Activated naive CD4-positive, alpha-beta T cell (primary cell): ENCODE measurements at places on chromosomes 3 and 15.

DNA sequence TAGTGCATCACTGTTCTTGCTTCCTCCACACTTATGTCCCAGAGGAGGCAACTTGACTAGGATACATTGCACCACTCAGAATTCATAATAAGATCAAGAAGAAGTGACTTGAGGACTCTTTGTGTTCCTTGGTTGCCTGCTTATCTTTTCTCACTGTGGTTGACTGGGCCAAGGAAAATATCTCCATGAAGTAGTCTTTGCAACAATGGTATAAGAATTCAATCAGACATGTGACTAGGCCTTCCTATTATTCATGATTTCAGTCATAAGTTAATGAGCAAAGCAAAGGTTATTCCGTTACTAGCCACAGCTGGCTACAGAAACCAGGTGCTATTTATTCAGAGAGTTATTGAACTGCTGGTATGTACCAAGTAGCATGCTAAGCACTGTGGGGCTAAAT lies 359.3 kb downstream of the RORA start:
- DNase-seq: no peak

GRCh38 chr15:68409736-68410370 lies 22.1 kb downstream of the ITGA11 start:
- DNase-seq: no peak

- no peak for DNase-seq
Measured at GRCh38 chr3:59185591-59186369, 136.0 kb upstream of the CFAP20DC start.

DNA sequence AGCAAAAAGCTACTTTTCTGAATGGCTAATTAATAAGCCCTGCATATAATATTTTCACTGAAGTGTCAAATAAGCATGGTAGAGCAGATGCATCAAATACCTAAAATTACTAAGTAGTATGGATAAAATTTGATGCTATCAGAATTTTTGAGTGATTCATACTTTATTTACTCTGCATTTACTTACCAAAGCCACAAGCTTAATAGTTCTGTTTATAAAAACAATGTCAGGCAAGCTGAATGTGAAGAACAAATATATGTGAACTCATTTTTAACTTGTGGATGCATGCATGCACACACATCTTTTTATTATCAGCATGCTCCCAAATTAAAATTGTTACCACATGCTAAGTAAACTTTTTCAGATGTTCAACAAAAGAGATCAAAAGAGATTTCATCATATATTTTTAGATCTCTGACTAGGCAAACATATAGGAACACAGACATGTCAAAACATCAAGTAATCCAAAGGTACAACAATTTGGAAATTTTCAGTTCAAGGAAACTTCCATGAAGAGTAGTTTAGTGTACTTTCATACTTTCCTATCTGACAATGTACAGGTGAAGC lies 969.4 kb downstream of the ROBO1 start:
- DNase-seq: no peak

GRCh38 chr15:89360294-89360971 lies 25.8 kb upstream of the POLG start:
- no peak for DNase-seq

- DNase-seq: no peak
Measured at GRCh38 chr3:159266779-159267178, 464.9 kb downstream of the MFSD1 start.

DNA sequence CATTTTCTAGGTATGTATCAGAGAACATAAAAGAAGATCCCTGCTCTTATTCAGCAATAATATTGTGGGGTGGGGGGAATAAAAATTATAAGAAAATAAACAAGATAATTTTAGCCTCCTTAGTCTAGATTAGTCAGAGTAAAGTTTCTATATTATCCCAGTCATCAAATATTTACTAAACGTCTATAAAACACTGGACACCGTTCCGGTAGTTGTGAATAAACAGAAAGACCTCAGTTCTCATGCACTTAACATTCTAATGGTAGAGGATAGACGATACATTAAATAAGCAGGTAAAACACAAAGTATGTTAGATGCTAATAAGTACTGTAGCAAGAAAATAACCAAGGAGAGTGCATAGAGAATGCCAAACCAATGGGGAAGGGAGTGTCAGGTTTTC lies 425.0 kb downstream of the GBE1 start:
- DNase-seq: no peak

- DNase-seq: no peak
Measured at GRCh38 chr3:16828815-16829214, 55.9 kb upstream of the PLCL2 start.

DNA sequence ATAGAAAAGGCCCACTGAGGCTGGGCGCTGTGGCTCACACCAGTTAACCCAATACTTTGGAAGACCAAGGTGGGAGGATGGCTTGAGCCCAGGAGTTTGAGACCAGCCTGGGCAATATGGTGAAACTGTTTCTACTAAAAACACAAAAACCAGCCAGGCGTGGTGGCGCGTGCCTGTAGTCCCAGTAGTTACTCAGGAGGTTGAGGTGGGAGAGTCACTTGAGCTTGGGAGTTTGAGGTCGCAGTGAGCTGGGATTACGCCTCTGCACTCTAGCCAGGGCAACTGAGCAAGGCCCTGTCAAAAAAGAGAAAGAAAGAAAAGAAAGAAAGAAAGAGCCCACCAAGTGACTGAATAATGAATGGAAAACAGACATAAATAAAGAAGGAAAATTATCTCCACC lies 32.0 kb downstream of the TAMM41 start:
- no peak for DNase-seq

DNA sequence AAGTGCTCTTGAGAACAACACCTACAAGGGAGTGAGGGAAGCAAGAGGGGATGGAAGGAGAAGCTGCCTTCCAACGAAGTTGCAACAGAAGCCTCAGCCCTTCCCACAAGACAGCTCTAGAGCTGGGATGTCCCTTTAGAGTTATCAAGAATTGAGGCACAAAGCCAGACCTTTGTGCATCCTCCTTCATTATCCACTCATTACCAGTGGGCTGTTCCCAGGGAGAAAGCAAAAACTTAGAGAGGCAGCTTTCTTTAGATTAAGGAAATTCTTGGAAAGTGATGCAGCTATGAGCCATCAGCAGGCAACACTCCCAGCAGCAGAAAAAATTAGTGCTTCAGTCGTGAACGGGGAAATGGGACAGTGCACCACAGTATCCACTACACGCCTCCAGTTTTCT lies 10.6 kb upstream of the CD96 start:
- DNase-seq: no peak

GRCh38 chr15:80906159-80906766 lies 83.4 kb downstream of the MESD start:
- no peak for DNase-seq

GRCh38 chr3:16331319-16331883 lies 66.4 kb downstream of the OXNAD1 start:
- DNase-seq: no peak

DNA sequence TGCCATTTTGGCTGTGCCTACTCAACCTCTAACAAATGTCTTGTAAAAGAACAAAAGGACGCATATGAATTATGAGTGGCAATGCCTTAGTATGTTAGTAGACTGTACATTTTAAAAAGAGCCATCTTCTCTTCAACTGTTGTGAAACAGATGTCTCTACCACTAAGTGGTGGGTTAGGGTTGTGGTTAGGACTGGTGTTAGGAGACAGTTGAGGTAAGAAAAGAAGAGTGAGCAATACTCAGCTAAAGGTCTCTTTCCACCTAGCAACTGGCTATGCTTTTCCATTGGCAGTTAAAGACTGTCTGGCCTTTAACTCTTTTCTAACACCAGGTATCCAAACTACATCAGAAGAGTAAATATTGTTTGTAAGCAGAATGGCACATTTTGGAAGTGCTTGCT lies 221.7 kb upstream of the TBC1D5 start:
- no peak for DNase-seq

DNA sequence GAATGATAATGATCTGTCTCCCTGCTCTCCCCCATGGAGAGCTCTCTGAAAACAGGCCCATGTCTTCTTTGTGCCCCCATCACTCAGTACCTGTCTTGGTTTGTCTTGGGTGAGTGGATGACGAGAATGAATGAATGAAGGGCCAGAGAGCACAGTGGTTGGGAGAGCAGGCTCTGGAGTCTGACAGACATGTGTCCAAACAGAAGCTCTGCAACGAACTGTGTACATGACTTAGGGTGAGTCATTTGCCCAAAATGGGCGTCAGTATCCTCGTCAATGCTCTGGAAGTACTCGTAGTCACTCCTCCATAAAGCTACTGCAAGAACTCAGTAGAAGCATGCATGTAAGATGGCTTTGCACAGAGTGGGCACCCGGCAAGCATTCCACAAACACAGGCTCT lies 170.2 kb upstream of the TLE3 start:
- no peak for DNase-seq

DNA sequence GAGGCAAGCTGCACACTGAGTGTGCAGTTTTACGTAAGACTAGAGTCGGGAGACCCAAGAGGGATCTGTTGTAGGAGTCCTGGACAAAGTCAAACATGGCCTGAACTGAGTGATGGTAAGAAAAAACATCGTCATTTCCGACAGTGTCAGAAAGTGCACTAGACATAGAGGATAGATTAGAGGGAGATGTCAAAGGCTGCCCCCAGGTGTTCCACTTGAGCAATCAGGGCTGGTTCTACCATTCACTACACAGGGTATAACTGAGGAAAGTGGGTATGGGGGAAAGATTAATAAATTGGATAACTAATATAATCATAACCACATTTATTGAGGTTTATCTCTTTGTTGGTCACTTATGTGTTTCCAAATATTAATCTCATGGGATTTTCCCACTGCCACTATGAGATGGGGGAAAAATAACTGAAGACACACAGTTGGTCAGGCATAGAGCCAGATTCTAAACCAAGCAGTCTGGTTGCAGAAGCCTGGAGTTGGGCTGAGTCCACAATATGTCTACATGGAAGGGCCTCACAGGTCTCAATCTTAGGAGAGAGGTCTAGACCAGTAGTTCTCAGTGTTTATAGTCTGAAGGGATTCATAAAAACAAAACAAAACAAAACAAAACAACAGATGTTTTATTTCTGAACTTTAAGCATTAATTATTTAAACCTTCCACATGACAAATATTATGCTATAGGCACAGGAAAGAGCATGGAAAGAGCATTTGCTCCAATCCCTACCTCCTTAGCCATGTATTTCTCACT lies 766.5 kb downstream of the NTRK3 start:
- DNase-seq: no peak

GRCh38 chr3:129514110-129514509 lies 14.3 kb upstream of the RHO start:
- DNase-seq: no peak

DNA sequence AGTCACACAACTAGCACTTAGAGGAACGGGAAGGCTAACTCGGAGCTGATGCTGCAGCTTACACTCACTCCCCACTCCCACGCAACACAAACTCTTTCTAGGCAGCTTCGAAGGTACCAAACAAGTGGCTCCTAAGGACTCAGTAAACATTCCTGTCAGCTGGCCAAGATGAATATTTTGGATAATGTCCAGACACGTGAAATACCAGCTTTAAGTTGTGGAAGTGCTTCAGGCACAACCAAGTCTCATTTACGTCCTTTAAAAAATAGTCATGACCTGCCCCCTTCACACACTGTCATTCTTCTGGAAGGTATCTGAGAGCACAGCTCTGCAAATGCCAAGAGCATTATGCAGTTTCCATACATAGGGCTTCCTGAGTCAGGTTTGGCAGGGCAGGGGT lies 1005.9 kb upstream of the CFAP20DC start:
- no peak for DNase-seq

DNA sequence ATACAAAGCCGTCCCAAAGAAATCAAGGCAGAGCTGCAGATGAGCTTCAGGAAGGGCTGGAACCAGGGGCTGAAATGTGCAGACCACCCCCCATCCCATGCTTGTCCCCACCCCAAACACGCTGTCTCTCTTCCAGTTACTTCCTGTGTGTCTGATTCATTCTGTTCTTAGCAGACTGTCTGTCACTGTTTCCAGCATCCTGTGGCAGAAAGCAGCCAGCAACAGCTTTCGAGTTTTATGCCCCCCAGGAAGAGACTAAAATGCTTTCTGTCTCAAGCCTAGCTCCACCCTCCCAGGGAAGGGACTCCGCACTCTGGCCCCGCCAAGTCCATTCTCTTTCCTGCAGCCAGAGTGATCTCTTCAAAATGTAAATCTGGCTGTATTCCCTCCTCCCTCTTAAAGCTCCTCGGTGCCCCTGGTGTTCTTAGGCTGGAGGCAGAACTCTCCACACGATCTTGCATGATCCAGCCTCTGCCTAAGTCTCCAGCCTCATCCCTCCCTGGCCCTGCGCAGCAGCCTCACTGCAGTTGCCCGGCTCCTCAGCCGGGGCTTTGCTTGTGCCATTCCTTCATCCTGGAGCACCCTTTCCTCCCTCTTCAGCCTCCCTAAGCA lies 41.5 kb downstream of the HRH1 start:
- DNase-seq: no peak

DNA sequence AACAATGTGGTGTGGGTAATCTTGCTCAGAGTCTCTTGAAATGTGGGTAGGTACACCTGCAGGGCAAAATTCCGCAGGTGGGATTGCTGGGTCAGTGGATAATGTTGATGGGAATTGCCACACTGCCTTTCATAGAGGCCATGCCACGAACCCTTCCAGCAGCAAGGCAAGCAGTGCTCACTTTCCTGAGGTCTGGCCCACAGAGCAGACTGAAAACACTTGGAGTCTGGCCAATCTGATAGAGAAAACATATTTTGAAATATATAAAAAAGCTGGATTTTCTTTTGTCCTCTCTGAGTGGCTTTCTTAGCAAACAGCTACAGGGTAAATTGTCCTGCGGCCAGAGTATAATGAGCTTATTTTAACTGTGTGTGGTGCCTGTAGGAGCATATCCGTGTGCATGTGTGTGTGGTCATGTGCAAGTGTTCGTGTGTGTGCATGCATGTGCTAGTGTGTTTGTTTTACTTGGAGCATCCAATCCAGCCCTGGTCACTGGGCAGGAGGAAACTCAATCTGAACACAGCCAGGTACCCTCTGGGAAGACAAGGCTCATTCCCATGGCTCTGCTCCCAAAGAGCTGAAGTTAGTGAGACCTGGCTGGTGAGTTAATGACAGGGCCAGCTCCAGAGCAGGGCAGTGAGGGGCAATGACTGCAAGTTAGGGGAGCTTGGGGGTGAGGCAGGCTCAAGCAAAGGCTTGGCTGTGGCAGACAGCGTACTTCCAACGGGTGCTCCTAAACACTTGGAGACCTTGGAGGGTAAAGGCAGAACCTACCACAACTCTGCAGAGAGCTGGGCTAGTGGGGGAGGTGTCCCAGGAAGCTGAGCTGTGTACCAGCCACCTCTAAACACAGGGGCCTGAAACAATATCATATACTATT lies 91.3 kb downstream of the PLXNA1 start:
- no peak for DNase-seq

DNA sequence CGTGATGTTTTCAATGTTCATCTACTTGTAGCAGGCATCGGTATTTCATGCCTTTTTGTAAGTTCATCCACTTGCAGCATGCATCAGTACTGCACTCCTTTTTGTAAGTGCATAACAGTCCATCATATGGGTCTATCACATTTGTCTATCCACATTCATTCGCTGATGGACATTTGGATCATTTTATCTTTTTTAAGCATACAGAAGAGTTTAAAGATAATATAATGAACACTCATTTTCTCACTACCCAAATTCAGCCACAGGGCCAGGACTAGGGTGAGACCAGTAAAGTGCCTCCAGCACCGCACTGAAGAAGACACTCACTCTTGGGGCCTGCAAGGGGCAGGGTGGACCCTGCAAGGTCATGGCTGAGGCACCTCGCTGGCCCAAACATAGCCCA lies 309.6 kb downstream of the UACA start:
- no peak for DNase-seq
